8988T (cell line): ENCODE measurements at places on chromosomes 11 and 22.

GRCh38 chr11:68099474-68100405, 21.4 kb downstream of the CHKA start:
- no peak for DNase-seq

GRCh38 chr22:38088629-38089473, 4.9 kb upstream of the SLC16A8 start:
- DNase-seq, result no peak

DNA sequence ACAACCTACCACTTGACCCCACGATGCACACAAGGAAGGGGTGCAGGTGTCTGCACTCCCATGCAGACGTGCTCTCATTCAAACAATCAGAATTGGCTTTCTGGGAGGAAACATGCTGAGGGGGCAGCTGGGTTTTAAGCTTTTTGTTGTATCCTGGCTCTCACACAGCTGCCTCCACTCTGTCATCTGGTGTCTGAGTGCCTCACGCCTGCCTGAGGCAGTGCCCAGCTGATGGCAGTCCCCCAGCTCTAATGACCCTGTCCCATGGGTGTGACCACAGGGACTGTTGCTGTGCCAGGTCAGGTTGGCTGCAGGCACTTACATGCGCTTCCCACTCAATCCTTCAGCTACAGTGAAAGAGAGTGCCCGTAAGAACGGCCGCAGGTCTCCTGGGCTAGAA, 53.7 kb downstream of the ARFGAP3 start:
- no peak for DNase-seq

- DNase-seq, result no peak
These were observed 30.9 kb downstream of the CHEK2 start for GRCh38 chr22:28710576-28711191.
